Activated CD4-positive, CD25-positive, alpha-beta regulatory T cell treated with anti-CD3 and anti-CD28 coated beads, Interleukin-2, amount 50 U/mL, for 24 hours (primary cell): ENCODE measurements at places on chromosomes 12 and 14.
A peak's percentile ranks its signal among the peaks of the same experiment; 100 is the strongest.

- peak; percentile 56 for ATAC-seq
Measured at GRCh38 chr12:68538726-68539614, 71.7 kb upstream of the RAP1B start.

DNA sequence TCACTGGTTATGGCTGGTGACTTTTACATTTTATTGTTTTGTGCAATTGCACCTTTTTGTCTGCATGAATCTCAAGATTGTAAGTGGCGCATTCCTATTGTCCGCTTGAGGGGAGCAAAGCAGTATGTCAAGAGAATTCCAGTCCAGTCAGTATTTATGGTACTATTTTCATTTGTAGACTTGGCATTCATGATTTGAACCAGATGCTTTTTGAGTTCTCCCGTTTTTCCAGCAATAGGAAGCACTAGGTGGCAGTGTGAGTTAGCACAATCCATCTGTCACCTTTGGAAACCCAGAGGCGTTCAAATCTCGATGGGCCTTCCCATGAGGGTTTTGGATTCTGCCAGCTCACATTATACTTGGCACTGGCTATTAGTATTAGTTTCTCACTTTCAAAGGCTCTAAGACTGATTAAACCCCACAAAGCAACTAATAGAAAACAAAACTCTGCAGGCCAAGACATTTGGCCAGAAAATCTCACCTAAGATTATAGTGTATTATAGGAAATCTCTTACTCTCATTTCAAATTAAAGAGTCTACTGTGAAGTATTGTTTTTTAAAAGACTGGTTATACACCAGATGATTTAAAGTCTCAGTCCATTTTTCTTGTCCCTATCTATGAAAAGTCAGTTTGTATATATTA lies 2.2 kb downstream of the DACT1 start:
- ATAC-seq = no peak

DNA sequence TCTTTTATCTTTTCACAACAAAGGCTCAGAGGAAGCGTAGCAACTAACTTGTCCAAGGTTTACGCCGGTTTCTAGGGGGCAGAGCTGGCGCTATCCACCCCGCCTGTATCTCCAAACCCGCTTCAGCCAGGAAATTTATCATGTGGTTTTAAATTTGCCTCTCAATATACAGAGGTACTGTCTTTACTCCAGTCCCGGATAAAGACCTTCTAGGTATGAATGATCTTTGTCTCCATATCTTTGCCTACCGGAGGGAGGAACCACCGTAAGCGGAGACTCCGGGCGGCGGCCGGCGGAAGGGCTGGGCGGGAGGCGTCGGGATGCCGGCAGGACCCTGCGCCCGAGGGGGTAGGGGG lies 693 bp upstream of the RIMKLB start:
- peak; percentile 8 for ATAC-seq

DNA sequence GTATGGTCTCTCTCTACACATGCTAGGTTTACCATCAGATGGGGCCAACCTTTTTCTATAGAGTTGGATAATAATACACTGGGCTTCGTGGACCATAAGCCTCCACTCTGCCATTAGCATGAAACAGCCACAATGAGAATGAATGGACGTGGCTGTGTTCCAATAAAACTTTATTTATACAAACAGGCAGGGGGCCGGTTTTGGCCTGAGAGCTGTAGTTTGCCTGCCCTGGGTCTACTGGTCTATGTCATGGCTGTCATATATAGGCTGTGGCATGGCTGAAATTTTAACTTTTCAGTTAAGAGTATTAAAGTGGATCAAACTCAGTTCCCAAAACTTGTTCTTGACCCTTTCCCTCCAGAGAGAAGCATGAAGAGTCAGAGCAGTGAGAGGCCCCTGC lies 120.3 kb upstream of the MYL2 start:
- ATAC-seq = no peak

GRCh38 chr14:65936342-65936975 lies 523.9 kb downstream of the FUT8 start:
- ATAC-seq = no peak

DNA sequence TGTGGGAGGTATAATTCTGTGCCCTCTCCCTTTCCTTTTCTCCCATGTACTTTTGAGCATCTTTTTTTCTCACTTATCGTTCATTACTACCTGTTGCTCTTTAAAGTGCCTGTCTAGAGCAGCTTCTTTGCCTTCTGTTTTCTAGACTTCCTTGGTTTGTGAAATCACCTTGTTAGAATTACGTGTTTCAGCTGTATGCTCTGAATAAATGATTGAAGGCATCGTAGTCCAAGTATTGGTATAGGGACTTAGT lies 1.3 kb downstream of the NEDD1 start:
- ATAC-seq = no peak

GRCh38 chr12:125289970-125290369 lies 224.7 kb downstream of the AACS start:
- ATAC-seq = no peak

DNA sequence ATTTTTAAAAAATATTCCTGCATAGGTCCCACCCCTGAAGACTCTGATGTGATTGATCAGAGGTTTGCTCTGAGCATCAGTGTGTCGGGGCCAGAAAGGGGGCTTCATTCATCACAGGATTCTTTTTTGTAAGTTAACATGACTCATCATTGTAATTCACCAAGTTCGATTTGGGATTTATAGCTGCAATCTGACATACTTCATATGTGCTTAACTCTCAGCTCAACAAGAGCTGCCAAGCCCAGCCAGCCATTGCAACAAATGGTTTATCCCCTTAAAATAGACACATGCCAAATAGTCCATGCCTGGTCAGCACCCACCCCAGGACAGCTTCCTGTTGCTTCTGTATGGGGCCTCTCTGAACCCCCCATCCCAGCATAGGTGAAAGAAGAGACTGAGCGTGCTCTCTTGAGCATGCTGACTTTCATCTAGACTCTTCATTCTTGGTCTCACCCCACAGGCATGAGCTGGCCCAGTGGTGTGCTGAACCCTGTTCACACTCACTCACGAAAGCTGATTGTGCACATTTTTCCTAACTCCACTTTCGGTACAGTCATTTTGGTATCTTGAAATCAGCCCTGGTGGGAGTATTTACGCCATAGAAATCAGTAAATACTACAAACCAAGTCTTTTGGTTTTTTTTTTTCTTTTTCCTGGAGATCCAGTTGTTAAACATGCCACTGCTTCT lies 101.4 kb downstream of the STAB2 start:
- ATAC-seq = no peak

- peak; percentile 51 for ATAC-seq
Measured at GRCh38 chr14:78005325-78005724, 164.8 kb upstream of the NRXN3 start.

- no peak for ATAC-seq
Measured at GRCh38 chr12:92886131-92886530, 43.0 kb downstream of the EEA1 start.

DNA sequence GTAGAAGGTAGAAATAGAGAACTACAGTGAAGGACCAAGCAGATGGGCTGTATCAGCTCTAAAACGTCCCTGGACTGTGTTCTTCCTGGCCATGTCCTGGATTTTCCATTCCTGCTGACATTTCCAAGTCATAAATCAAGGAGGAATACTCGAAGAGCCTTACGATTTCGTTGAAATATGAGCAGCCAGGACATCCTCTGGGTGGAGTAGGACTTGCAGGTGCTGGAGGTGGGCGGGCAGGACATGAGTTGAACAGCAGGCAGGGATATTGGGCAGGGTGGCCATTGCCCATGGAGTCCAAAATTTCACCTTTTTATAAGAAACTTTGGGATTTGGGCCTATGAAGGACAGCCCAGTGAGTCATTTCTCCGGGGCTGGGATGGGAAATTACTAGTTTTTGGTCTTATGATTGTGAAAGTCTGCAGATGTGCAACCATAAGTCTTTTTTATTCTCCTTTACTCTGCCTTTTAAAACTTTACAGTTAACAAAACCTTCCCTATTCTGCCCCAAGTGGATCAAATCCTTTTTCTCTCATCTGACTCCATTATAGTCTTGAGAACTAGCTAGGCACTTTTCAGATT lies 88.8 kb downstream of the TMX1 start:
- no peak for ATAC-seq

- no peak for ATAC-seq
Measured at GRCh38 chr14:80078501-80078900, 132.8 kb downstream of the DIO2 start.

DNA sequence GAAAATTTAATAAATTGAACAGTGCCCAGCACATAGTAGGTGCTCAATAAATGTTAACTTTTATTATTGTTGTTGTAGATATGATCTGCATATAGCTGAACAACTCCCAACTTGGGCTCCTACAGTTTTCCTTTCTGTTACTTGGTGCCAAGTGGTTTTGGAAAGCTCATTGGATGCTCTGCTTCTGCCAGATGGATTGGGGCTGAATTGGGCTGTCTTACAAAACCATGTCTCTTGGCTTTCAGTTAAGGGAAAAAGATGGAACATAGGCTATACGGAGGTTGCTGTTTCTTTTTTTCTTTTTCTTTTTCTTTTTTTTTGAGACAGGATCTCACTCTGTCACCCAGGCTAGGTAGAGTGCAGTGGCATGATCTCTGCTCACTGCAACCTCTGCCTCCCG lies 140.7 kb upstream of the PWP1 start:
- no peak for ATAC-seq

DNA sequence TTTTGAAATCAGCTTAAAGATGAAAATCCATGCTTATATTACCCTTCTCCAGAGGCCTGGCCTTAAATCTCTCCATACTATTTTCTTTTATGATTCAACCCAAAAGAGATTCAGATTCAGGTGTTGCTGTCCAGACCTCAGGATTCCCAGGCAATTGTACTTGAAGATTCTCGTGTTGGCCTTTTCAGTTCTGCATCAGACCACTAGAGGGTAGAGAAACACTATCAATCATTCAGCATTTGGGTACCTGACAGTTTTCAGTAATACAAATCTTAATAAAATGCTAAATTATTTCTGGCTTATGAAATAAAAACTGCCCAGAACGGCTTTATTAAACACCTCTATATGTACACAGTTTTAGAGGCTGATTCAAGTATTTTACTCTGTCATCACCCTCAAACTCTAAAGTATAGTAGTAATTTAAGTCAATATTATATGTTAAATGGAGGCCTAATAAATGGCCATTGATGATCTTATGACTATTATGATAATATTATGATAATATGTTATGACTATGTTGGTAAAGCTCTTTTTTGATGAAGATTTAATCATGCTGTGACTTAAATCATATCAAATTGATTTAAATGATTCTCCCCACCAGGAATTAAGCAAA lies 301.1 kb downstream of the DUSP6 start:
- ATAC-seq = peak; percentile 46
